ENCODE measurements at places on chromosomes 12 and 14.

- no peak for DNase-seq
Observed at GRCh38 chr12:43669373-43669772, 89.2 kb downstream of the PUS7L start.

GRCh38 chr12:97169889-97170567 is 263.0 kb downstream of the NEDD1 start:
- no peak for DNase-seq

DNA sequence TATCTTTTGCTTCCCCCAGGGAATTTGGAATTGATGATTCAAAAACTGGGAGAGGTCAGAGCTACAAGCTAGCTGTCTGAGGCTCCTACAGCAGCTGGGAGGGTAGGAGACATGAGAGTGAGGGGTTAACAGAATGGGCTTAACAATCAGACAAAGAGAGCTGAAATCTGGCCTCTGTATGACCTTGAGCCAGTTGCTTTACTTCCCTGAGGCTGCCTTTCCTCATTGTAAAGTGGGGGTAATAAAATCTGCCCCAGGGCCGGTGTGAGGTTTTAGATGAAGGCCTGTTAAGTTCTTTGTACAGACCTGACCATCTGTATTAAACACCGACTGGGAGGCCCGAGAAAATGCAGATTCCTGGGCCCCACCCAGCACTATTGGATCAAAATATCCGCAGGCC is 164.3 kb upstream of the NOS1 start:
- DNase-seq, result no peak

DNA sequence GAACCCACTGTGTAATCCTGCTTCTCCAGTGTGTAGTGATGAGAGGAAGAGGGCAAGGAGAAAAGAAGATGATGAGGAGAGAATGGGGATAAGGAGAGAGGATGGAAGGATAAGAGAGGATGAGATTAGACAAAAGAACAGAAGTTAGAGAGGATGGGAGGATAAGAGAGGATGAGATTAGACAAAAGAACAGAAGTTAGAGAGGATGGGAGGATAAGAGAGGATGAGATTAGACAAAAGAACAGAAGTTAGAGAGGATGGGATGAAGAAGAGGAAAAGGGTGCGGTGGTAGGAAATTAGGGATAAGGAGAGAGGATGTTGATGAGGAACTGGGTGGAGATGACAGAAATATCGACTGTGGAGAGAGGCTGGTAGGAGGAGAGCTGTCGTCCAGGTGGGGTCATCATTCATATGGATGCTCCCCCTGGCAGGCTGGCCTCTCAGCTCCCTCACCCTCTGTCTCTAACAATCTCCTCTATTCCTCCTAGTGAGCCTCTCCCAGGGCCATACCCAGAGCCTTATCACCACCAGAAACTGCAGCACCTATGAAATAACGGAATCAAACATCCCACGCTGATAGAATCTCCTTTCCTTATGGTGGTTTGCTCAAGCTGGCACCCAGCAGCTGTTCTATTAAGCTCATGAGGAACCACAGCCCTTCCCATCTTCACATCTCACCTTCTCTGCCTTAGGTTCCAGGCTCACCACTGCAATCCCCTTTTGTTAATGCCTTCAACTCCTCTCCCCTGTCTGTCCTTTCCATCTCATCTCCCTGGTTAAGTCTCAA is 6.0 kb upstream of the CIROP start:
- no peak for DNase-seq

- no peak for DNase-seq
Observed at GRCh38 chr12:124518051-124518932, 49.1 kb downstream of the NCOR2 start.

DNA sequence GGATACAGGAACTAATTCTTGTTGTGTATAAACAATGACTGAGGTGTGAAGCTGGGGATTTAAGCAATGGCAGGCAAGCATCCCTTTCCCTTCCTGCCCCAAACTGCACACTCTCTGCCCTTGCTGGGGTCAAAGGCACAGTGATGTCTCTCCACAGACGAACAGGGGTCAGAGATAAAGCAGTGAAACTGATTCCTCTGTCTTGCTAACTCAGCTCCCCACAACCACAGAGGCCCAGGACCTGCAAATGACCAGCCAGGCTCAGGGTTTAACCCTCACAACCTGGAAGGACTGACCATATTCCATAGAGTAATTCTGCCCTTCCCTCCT is 67.2 kb downstream of the CCDC88C start:
- no peak for DNase-seq

- DNase-seq, result no peak
Observed at GRCh38 chr12:132427999-132428935, 61.7 kb upstream of the FBRSL1 start.
